Osteoblast (primary cell): ENCODE measurements at places on chromosomes 16 and 17. TPM values are rescaled to one million over a fixed set of nuclear protein-coding genes. Genes with fewer than 3 reads are reported as not detected.

DNA sequence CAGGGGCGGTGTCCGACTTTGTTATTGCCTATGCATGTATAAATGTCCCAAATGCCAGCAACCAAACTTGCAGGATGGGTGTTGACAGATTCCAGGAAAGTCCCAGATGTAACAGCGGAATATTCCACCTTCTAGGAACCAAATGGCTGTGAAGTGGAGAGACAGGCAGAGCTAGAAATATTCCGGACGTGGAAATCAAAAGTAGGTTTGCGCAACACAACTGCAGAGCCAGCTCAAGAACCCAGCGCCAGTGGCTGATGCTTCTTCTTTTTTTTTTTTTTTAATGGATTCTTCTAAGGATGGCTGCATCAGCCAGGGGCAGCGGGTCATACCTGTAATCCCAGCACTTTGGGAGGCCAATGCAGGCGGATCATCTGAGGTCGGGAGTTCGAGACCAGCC, 601.7 kb downstream of the MAF start:
- no peaks in the 10 kb centered on the region for H3K36me3 ChIP-seq
- H3K4me3 ChIP-seq, result no peak overlapping the region
- H3K27ac ChIP-seq, result no peak overlapping the region
- no peak for DNase-seq
- H3K4me1 ChIP-seq, result no peaks in the 10 kb centered on the region

The FLYWCH2 gene
- 38.7 and 43.6 TPM in 2 replicates for total RNA-seq

DNA sequence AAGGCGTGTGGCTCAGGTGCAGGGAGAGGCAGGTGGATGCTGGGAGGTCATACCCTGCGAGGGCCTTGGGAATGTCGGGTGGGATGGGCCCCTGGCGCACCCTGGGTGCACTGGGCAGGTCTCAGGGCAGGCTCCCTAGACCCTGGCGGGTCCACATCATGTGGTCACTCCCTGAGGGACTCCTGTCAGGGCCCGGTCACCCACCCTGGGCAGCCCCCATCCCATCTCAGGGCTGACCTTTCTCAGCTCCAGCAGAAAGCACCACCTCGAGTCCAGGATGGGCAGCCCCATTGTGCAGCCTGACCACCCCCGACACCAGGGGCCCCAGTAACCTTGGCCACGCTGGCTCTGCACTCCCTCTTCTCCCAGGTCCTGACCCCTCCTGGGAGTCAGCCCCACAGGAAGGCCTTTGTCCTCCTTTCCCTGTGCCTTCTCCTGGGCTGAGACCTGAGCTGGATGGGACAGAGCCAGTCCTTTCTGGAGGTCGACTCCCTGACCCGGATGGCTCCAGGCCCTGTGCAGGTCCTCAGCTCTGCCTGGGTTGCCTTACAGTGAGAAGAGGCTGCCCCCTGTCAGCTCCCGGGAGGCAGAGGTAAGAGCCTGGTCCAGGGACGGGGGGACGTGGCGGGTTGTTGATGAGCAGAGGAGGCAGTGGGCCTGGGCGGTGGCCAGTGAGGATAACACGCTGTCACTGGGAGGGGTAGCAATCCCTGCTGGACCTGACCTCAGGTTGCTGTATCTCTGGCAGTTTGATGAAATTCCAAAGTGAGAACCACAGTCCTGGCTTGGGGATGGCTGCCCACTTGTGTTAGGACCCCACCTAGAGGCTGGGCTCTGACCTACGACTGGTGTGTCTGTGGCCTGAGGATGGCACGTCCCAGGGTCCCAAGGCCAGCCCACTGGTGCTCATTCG, 77.9 kb downstream of the GOSR1 start:
- H3K27me3 ChIP-seq, result no peaks in the 10 kb centered on the region
- DNase-seq, result no peak
- peaks cover 8% of the 10 kb centered on the region for H3K4me1 ChIP-seq
- H3K27ac ChIP-seq, result no peak overlapping the region
- H3K36me3 ChIP-seq, result no peaks in the 10 kb centered on the region
- no peak overlapping the region for H3K4me3 ChIP-seq

GRCh38 chr16:75127713-75128415, 11.3 kb upstream of the LDHD start:
- no peak overlapping the region for H3K27ac ChIP-seq
- no peak for DNase-seq
- no peaks in the 10 kb centered on the region for H3K4me1 ChIP-seq
- H3K36me3 ChIP-seq, result no peaks in the 10 kb centered on the region
- H3K4me3 ChIP-seq, result no peak overlapping the region

The VWA3A gene
- total RNA-seq, result under 0.01 and 0.36 TPM in 2 replicates

DNA sequence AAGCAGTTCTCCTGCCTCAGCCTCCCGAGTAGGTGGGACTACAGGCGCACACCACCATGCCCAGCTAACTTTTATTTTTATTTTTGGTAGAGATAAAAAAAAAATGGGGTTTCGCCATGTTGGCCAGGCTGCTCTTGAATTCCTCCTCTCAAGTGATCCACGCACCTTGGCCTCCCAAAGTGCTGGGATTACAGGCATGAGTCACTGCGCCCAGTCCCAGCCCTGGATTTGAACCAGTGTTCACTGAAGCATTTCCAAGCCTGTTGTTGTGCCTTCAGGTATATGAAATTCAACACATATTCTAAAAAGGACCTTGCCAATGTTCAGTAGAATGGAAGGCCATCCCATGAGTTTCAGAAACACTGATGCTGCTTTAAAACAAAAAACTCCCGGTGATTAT, 165.3 kb downstream of the SLC39A11 start:
- no peaks in the 10 kb centered on the region for H3K36me3 ChIP-seq
- no peak overlapping the region for H3K27ac ChIP-seq
- no peak for DNase-seq
- H3K4me3 ChIP-seq, result no peak overlapping the region
- H3K4me1 ChIP-seq, result no peaks in the 10 kb centered on the region

The SPATA32 gene
- total RNA-seq, result not detected in 2 replicates

GRCh38 chr16:50103764-50104163, 38.0 kb downstream of the HEATR3 start:
- no peak overlapping the region for H3K4me3 ChIP-seq
- peaks cover 34% of the 10 kb centered on the region for H3K36me3 ChIP-seq
- peak overlapping the region; percentile 14 for H3K27ac ChIP-seq
- peaks cover 11% of the 10 kb centered on the region for H3K4me1 ChIP-seq
- no peaks in the 10 kb centered on the region for H3K27me3 ChIP-seq

DNA sequence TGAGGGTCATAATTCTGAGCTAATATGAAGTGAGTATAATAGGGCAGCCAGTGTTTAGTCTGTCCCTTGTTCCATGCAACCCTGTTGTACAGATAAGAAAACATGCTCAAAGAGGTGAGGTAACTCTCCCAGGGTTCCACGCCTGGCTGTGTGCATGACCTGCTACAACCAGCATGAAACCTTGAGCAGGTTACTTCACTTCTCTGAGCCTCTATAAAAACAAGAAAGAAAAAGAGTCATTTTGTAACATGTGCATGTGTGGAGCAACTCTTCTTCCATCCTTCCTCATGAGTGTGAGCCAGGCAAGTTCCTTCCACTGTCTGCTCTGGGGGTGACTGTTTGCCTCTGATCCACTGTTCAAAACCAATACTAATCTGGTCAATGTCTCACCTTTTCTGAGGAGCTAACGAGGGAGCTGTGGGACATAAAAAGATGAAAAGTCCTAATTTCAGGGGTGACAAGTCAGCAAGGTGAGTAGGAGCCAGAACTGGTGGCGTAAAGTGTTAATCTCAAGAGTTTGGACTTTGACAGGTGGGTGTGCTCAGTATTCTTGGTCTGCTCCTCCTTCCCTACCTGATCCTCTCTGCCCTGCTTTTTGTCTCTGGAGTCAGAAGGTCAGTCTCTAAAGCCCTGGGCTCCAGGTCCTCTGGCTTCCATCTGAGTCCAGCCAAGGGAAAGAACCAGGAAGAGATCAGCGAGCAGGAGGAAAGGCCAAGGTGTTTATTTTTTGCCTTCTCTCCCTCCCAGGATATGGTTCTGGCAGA, 21.5 kb downstream of the GFOD2 start:
- no peak for DNase-seq
- no peak overlapping the region for H3K27ac ChIP-seq
- H3K36me3 ChIP-seq, result no peaks in the 10 kb centered on the region
- H3K27me3 ChIP-seq, result no peaks in the 10 kb centered on the region
- no peaks in the 10 kb centered on the region for H3K4me1 ChIP-seq
- no peak overlapping the region for H3K4me3 ChIP-seq

DNA sequence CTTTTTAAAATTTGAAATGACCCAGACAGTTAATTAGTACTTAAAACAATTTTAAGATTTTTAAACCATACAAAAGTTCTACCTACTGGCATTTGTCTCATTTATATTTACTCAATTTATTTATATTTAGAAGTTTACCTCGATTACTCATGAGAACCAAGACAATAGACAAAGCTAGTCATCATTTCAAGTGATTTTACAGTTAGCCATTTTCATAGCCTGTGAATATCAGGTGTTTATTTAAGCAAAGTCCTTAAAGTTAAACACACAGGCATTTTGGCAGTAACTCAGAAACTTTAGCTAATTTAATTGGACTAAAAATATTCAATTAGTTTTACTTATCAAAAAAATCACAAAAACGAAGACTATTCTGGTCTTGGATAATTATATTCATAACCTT, 101.6 kb upstream of the KIF2B start:
- no peak overlapping the region for H3K4me3 ChIP-seq
- no peak for DNase-seq
- no peaks in the 10 kb centered on the region for H3K27me3 ChIP-seq
- H3K27ac ChIP-seq, result no peak overlapping the region

DNA sequence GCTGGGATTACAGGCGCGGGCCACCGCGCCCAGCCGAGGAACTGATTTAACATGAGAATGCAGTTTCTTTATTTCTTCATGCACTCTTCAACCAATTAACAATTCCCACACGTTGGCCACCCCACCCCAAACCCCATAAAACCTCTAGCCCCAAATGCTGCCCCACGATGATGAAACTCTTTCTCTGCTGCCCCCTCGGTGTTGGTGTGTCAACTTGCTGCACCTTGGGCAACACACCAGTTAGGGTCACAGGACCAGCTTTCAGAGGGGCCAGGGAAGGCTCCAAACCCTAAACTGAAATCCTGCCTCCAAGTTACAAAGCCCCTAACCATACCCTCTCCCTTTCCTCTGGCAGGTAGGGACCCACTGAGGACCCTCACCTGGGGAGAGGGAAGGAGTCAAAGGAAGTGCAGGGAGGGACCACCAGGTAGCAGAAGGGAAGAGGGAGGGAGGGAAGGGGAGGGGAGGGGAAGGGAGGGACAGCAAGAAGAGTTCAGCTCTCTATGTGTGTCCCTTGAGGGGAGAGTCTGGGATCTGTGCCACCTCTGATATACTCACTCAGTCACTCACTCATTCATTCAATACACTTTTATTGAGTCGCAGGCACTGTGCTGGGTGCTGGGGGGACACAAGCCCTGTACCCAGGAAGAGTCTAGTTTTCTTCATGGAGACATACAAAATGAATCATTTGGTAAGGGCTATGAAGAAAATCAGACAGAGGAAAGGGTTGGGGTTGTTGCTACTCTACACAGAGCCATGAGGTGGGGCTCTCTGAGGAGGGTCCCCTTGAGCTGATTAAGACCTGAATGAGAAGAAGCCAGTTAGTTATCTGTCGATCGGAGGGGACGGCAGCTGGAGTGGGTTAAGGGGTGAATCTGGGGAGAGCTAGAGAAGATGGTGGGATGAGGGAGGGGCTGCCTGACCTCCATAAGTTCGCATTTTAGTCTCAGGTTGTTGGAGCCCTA, 3.9 kb downstream of the PLXDC1 start:
- H3K36me3 ChIP-seq, result no peaks in the 10 kb centered on the region
- no peak overlapping the region for H3K4me3 ChIP-seq
- H3K27me3 ChIP-seq, result peaks cover 34% of the 10 kb centered on the region
- no peak overlapping the region for H3K27ac ChIP-seq

- no peaks in the 10 kb centered on the region for H3K36me3 ChIP-seq
- no peak for DNase-seq
- H3K27me3 ChIP-seq, result no peaks in the 10 kb centered on the region
- no peak overlapping the region for H3K4me3 ChIP-seq
Measured at GRCh38 chr17:72887917-72888316, 204.6 kb downstream of the SLC39A11 start.
